Activated naive CD4-positive, alpha-beta T cell treated with anti-CD3 and anti-CD28 coated beads for 36 hours (primary cell): ENCODE measurements at places on chromosomes 12 and 14. TPM values are rescaled to one million over a fixed set of nuclear protein-coding genes. Genes with fewer than 3 reads are reported as not detected.

DNA sequence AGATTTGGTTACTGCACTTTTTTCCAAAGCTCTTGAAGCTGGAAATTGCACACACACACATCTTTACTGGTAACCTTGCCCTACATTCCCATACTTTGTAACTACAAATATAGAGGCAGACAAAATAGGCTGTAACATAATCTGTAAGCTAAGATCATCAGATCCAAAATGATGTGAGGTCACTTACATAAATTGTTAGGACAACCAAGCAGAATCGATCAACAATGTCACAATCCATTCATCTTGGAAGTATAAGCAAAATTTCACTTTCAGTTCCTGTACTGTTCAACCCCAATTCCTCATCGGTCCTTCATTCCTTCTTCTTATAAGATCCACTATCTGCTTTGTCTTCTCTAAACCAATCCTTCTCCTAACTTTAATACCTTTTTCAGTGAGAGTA is 72.6 kb downstream of the EPS8 start:
- no peak for DNase-seq

DNA sequence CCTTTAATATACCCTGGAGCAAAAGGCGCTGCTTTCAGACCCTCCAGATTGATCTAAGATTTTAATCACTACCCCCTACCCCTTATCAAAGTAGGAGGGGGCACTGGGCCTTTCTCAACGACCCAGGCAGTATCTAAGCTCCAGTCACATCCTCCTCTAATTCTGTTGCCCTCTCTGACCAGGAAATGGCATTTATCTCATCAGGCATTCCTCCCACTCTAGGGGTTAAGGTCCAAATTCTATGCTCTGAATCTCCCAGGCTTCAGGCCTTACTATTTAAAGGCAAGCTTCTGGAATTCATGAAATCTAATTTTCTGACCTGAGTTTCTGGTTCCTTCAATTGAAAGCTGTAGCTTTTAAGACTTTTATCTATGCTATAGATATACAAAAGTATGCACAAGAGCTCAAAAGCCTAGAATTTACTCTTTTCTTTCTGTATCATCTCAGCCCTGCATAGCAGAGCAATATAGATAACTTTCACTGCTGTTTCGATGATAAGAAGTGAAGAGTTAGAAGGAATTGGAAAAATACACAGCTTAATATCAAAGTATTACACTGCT is 622.9 kb downstream of the RPS29 start:
- no peak for DNase-seq

- no peak for DNase-seq
Observed at GRCh38 chr12:38527631-38528030, 211.1 kb downstream of the ALG10B start.

GRCh38 chr12:79555028-79555925 is 135.5 kb downstream of the PAWR start:
- peak; percentile 11 for DNase-seq

- no peak for DNase-seq
Observed at GRCh38 chr14:104927432-104927816, 2.7 kb downstream of the PLD4 start.

Gene GLIPR1L1
- total RNA-seq, result not detected

DNA sequence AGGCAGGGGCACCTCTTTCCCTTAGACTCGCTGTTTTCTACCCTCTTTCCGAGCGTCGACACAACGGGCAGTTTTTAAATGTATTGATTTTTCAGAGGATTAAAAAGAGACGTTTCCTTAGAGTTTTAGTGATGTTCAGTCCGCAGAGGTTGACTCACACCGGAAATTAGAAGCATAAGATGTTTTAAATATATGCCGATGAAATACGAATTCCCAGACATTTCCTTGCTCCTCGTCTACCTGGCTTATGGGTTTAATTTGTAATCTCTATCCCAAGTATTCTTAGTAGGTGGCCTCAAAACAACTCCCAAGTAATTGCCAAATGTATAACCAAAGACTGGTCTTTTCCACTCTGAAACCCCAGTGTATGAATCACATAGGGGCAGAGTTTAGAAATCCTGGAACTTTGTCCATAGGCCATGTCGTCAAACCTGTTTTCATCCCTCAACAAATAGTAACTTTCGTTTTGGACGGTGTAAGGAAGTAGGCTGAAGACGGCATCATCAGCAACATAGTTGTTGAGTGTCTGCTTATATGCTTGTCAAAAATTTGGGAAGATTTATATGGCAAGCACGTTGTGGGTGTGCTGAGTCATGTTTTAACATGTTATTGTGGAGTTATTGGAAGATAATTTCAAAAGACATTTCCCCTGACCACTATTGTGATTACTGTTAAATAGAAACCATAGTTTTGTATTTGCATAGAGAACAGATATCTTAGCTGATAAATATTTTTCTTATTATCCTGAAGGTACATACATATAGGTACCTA is 824 bp downstream of the TBK1 start:
- peak; percentile 8 for DNase-seq
